ENCODE measurements at places on chromosomes 5 and 9.

- DNase-seq: peak; percentile 9
Measured at GRCh38 chr5:36150676-36151433, 832 bp downstream of the LMBRD2 start.

GRCh38 chr5:167952278-167952995 lies 339.0 kb upstream of the WWC1 start:
- DNase-seq: no peak

GRCh38 chr5:132487841-132488555 lies 2.6 kb downstream of the IRF1 start:
- DNase-seq: no peak

- no peak for DNase-seq
Measured at GRCh38 chr5:92939428-92939827, 641.6 kb downstream of the NR2F1-AS1 start.

- no peak for DNase-seq
Measured at GRCh38 chr5:101532430-101532829, 629.3 kb upstream of the ST8SIA4 start.

- no peak for DNase-seq
Measured at GRCh38 chr9:127295005-127295404, 30.4 kb downstream of the GARNL3 start.

DNA sequence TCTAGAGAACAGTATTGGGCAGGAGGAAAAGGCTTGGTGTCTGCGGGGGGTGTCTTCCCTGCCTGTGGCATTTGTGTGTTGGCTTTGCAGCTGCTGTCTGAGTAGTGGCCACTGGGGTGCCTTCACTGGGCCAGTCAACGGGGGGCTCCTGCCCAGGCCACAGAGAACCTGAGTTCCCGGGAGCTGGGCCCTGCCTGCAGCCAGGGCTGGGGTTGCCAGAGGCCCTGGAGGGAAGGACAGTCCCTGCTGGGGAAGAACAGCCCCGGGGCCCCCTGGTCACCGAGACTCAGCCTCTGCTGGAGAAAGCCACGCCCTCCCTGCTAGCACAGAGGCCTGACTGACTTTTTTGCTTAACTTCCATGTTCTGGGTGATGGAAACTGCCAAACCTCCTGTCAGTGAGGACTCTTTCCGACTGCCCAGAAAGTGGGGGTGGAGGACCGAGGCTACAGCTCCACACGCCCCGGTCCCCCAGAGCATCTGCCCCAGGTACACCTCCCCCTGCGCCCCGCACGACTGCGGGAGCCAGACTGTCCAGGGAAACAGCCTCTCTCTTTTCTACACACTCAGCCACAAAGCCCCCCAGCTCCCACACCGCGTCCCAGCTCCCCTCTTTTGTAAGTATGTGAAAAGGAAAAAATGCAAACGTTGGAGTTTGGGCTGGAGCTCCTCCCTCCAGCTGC lies 133.4 kb downstream of the DAB2IP start:
- DNase-seq: no peak

- no peak for DNase-seq
Measured at GRCh38 chr9:90107040-90107725, 502.4 kb downstream of the GADD45G start.

GRCh38 chr9:86219606-86220005 lies 39.9 kb downstream of the C9orf153 start:
- no peak for DNase-seq

GRCh38 chr5:41695920-41696582 lies 174.2 kb downstream of the OXCT1 start:
- DNase-seq: no peak

- no peak for DNase-seq
Measured at GRCh38 chr5:160379511-160379910, 9.1 kb upstream of the C1QTNF2 start.

GRCh38 chr9:10054456-10054855 lies 558.3 kb downstream of the PTPRD start:
- DNase-seq: no peak

GRCh38 chr9:37840560-37841194 lies 40.1 kb downstream of the DCAF10 start:
- no peak for DNase-seq

- DNase-seq: no peak
Measured at GRCh38 chr9:129511285-129511900, 109.5 kb downstream of the C9orf50 start.

DNA sequence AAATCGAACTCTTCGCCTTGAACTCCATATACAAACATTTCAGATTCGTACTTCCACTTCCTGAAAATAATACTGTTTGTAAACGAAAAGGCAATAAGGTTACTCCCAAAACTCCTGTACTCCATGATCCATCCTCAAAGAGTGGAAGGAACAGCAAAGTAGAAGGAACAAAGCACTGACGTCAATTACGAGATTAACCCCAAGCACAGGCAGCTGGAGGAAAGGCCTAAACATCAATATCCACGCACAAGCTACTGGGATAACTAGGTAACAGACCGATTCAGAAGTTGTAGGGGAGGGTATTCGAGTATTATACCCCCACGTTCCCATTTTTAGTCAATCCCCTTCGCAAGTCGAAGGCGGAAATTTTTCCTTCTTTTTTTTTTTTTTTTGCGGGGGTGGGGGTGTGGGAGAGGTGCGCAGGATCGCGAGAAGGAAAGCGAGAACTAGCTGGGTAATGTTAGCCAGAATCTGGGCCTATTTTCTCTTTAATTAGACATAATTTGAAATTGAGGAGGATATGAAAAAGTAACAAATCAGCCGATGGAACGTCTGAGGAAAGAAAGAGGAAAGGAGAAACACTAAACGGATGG lies 909 bp downstream of the AFF4 start:
- no peak for DNase-seq

GRCh38 chr5:39605588-39606575 lies 181.1 kb upstream of the DAB2 start:
- no peak for DNase-seq

DNA sequence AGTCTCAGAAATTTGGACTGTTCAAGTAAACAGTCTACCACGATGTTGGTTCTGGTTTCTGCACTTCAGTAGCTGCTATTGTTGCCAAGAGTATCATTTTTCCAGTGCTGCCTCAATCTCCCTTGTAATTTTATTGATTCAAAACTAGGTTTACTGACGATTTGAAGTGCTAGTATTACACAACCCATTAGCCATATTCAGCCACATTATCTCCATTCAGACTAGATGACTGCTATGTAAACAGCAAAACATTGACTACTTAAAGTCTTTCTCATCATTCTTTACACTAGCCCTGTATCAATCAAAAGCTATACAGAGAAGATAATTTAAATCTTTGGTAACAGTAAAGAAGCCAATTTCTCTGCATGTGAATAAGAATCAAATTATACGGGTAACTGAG lies 102.0 kb upstream of the TSLP start:
- no peak for DNase-seq

DNA sequence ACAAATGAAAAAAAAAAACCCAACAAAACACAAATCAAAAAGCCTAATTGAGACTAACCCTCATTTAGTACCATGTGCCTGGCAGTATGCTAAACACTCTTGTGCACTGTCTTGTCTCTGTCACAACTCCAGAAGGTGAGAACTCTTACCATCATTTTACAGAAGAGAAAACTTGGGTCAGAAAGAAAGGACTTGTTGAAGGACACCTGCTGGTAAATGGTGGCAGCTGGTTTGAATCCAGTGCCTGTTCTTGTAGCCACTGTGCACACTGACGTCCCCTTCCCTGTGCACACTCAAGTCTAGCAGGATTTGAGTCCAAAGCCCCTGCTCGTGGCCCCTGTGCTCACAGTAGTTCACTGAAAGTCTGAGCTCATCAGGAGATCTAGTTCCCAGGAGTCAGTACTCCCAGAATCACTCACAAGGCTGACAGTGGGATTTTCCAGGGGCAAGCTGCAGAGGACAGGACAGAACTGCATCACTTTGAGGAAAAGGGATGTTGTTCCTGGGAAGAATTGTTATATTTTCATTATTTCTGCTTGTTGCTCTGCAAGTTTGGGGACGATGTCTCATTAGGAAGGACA lies 43.0 kb upstream of the HSD17B4 start:
- no peak for DNase-seq

DNA sequence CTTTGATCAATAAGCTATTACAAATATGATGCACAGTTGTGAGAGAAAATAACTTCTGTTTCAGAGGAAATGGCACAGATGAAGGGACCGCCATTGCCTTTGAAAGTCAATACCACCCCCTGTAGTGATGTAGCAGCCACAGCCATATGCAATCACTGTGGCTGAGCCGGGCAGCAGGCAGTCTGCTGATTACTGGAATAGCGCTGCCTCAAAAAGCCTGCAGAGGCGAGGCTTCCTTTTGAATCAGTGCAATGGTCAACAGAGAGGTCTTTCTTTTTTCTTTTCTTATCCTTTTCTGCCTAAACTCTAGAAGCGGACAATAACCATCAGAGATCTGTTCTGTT lies 265.1 kb upstream of the TAS2R1 start:
- DNase-seq: no peak

DNA sequence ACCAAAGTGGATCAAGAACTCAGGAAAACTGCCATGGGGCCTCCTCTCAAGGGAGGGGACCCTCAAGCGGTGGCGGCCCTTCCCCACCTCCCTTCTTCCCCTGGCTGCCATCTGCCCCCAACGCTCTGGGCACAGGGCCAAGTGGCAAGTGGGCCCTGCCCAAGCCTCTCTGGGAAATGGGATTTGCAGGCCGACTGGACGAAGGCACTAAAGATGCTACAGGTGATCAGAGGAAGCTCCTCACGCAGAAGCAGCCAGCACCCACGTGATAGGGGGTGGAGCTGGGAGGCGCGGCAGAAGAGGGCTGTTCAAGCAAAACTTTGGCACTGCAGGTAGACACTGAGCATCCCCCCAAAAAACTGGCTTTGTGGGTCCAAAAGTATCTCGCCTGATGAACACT lies 52.7 kb upstream of the UBTD2 start:
- DNase-seq: no peak

- no peak for DNase-seq
Measured at GRCh38 chr5:89087551-89088318, 204.8 kb upstream of the MEF2C start.

- no peak for DNase-seq
Measured at GRCh38 chr9:93577975-93578682, 1.7 kb downstream of the PHF2 start.

DNA sequence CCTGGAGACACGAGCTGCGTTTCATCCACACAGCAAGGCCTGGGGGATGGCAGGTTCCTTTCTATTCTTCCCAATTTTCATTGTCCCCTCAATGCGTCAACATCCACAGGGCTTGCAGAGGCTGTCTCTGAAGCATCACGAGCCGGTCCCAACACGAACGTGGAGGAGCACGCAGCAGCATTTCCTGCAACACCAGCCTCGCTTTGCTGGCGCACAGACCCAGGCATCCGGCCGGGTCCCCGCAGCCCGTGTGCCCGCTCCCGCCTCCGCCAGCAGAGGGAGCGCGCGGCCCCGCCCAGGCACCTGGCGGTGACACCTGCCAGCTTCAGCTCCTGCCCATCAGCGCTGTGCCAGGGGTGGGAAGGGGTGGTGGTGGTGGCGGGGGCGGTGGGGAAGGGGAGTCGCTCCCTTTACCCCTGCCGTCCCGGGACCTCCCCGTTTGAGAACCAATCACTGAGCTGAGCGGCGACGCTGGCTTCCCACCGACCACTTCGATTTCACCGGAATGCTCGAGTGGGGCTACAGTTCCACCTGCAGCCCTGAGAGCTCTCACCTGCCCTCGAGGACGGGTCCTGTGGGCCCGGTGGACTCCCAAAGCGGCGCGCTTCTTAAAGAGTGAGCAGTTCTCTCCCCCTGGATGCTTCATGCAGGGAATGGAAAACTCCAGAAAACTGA lies 464.5 kb downstream of the ICE1 start:
- DNase-seq: no peak

DNA sequence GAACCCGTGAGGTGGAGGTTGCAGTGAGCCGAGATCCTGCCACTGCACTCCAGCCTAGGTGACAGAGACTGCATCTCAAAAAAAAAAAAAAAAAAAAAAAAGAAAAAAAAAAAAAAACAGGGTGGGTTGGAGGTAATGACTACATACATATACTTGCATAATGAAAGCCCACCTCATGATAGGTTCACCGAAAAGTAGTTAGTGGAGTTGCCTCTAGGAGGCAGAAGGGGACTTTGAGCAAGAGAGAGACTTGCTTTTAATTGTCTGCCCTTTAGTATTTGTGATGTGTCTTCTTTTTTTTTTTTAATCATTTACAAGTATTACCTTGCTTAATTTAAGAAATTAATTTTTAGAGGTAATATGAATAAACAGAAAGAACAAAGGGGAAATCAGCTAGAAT lies 99.8 kb downstream of the PPARGC1B start:
- DNase-seq: no peak

DNA sequence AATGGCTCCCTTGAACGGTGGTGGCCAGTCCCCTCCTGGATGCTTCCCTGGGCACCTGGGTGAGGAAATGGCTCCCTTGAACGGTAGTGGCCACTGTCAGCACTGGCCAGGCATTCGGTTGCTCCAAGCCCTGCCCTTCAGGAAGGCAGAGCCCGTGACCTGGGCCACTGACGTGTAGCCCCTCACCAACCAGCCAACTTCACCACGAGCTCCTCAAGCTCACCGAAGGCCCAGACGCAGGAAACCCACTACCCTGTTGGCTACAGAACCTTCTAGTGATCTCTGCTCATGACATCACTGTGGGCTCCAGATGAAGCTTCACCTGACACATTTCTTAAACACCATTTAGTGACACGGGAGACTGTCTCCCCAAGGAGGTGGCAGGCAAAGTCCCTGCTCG lies 9.2 kb downstream of the SLC6A3 start:
- DNase-seq: no peak

GRCh38 chr9:121975801-121976277 lies 117.3 kb downstream of the TTLL11 start:
- DNase-seq: no peak

GRCh38 chr9:109600142-109600541 lies 102.0 kb upstream of the PTPN3 start:
- DNase-seq: no peak

- DNase-seq: no peak
Measured at GRCh38 chr5:310516-310915, 11.0 kb upstream of the AHRR start.

DNA sequence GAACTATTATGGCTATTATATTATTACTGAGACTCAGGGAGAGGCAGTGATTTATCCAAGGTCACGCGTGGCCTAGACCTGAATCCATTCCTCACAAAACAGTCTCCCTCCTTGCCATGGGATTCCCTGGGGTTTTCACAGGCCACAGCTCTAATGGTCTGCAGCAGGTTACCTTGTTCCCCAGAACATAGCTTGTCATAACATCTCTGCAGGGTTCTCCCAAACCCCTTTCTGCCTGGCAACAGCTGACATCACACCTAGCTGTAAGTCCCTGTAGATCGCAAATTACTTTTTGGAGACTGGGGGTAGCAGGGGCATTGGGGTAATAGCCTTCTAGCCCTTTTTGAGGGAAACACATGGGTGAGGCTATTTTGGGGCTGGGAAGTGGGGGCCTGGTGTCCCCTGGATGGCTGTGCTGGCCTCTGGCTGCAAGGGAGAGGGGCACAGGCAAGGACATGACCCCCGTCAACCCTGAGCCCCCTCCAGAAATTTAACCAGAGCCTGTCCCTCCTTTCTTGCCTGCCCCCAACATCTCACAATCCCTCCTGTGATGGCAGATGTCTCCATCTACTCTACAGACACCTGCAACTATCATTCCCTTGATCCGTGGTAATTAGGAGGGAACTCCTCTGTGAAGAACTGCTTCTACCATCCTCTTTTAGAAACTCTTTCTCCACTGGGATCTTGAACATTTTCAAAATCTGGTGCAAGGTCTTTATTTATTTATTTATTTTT lies 1.3 kb downstream of the CD74 start:
- DNase-seq: peak; percentile 73

Data from activated CD4-positive, alpha-beta T cell treated with anti-CD3 and anti-CD28 coated beads for 4 hours (primary cell).